Endodermal cell (in vitro differentiated cells): ENCODE measurements at places on chromosomes 2 and 18. TPM values are rescaled to one million over a fixed set of nuclear protein-coding genes. Genes with fewer than 3 reads are reported as not detected.
A peak's percentile ranks its signal among the peaks of the same experiment; 100 is the strongest.

GRCh38 chr2:12828980-12829379 lies 112.2 kb downstream of the TRIB2 start:
- H3K27me3 ChIP-seq = no peaks in the 10 kb centered on the region
- H3K4me3 ChIP-seq = no peak overlapping the region

DNA sequence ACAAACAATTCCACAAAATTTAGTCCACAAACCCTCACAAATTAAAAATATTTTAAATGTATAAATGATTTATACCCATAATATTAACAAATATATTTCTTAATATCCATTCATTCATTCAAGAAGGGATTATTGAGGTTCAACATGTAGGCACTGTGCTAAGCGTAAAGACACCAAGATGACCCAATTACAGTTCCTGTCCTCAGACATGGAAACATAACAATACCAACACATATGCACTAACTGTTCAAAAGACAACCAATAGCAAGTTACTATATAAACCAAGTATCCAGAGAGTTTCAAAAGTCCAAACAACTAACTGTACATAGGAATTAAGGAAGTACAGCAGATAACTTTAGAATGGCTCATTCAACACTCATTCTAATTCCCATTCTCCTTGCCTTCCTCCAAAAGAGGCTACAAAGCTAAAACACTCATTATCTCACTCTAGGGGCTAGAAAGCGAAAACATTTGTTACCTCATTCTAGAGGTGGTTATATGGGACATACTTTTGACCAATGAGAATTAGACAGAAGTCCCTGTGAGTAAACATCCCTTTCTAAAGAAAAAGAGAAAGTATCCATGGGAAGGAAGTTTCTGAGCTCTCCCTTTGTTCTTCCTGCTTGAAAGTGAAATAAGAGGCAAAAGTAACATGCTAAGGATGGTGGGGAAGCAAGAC lies 292.4 kb downstream of the ZEB2 start:
- H3K4me1 ChIP-seq = peaks cover 3% of the 10 kb centered on the region
- no peaks in the 10 kb centered on the region for H3K36me3 ChIP-seq
- DNase-seq = no peak
- no peak overlapping the region for H3K27ac ChIP-seq
- H3K27me3 ChIP-seq = no peaks in the 10 kb centered on the region

GRCh38 chr18:59516356-59517155 lies 157.5 kb upstream of the LMAN1 start:
- no peak overlapping the region for H3K4me3 ChIP-seq
- DNase-seq = peak; percentile 76
- H3K36me3 ChIP-seq = no peaks in the 10 kb centered on the region
- peaks cover 7% of the 10 kb centered on the region for H3K4me1 ChIP-seq
- peaks cover 77% of the 10 kb centered on the region for H3K27me3 ChIP-seq

The B3GNT7 gene
- 32.3 and 33.2 TPM in 2 replicates for total RNA-seq

The CMPK2 gene
- total RNA-seq = 0.81 and 2.1 TPM in 2 replicates
